LHCN-M2 (cell line): ENCODE measurements at places on chromosomes 5 and 9. TPM values are rescaled to one million over a fixed set of nuclear protein-coding genes. Genes with fewer than 3 reads are reported as not detected.
A peak's percentile ranks its signal among the peaks of the same experiment; 100 is the strongest.

GRCh38 chr9:107279086-107279485 lies 4.0 kb upstream of the RAD23B start:
- DNase-seq: no peak

DNA sequence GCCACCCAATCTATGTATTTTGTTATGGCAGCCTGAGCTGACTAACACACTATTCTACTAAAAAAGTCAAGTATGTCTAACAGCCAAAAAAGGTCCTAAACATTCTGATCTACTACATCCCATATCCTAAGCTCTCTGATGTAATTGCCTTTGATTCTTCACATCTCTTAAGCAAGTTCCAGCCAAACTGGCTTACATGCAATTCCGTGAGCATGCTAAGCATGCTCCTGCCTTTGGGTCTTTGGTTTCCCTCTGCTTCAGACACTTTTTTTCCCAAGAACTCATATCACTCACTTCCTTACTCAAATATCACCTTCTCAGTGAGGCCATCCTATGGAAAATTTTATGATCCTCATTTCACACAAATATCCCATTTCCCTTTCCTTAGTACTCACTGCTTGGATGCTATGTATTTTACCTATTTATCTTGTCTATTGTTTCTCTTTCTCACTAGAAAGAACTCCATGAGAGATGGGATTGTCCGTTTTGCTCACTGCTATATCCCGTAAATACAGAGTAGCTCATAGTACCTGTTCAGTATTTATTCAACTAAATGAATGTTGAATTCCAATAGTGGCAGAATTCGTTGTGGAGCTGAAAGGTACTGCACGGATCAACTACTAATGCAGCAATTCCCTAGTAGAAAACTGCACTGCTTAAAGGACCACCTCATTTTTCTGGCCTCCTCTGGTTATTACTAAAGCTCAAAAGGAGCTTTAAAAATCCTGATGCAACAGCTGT lies 2.3 kb upstream of the SLC12A2 start:
- peak; percentile 30 for DNase-seq

DNA sequence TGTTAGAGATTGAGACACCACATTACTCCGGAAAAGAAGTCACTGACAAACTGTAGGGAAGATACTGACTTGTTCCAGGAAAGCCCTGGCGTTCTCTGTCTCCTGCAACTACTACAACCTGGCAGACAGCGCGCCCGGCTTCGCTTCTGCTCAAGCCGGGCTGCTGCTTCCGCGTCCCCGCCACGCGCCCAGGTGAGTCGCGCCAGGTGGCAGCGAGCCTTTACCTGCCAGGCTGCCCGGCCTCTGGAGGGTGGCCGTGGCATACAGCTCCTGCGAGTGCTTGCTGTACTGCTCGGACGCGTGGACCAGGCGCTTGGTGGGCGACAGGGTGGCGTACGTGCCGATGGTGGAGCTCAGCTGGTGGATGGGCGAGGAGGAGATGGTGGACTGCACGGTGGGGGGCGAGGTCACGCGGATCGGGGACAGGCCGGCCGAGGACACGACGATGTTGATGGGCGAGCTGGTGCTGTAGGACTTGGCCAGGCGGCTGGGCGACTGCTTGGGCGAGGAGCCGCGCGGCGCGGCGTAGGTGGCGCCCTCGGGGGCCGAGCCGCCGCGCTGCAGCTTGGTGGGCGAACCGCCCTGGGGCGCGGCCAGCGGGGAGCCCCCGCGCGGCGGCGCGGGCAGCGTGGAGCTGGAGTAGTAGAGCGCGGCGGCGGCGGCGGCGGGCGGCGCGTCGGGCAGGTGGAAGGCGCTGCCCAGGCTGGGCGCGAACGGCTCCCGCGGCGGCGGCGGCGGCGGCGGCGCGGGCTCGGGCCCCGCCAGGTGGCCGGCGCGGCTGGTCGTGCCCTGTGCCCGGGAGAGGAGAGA lies 519.6 kb downstream of the CTNND2 start:
- no peak for DNase-seq

DNA sequence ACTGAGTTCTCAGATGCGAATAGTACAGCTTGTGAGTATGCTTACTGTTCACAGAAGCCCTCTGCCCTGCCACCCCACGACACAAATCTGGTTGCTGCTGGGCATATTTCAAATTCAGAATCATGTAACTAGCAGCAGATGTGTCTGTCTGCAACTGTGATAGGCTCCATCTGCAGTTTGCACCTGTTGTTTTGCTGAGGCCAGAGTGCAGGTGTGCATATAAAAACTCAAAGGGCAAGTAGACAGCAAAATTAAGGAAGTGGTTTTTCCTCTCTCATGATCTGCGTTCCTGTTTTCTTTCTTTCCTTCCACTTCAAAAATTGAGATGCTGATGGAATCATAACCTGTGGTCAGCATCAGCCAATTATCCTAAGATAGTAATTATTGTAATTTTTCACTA lies 1000.5 kb downstream of the PTPRD start:
- no peak for DNase-seq

Gene SLC45A2
- 0.19 TPM in 1 of 2 replicates, not detected in the other for total RNA-seq

- DNase-seq: no peak
Measured at GRCh38 chr9:109440117-109440515, 58.0 kb downstream of the PTPN3 start.

DNA sequence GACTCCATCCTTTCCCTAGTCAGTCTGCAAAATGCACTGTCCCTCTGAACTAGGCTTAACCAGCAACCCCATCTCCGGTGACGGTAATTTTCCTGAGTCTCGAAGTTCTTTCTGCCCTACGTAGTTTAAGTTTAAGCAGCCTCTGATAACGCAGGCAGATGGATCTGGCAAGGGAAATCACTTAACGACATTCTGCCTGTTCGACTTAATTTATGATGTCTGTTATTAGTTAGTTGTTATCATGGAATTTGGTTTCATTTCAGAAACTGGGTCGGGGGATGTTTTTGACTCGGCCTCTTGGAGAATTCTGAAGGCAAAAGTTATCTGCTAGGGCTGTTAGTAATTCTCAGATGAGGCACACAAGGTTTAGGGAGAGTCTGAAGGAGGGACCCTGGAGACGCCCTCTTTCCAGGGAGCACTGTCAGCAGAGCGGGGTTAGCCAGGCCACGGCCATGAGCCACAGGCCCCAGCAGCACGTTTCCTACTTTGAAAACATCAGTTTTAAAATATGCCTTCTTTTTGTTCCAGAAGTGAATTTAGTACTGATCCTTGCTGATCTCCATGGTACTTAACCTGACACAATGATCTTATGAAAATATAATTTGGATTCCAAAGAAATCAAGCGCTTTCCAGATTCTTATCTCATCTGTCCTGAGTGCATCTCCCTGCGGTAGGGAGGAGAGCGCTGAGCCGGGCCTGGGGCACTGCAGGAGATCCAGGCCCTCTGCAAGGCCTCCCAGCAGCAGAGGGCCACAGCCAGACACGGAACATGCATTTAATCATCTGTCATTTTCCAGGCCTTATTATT lies 171.0 kb upstream of the OTULINL start:
- no peak for DNase-seq

Gene TDRD7
- total RNA-seq: 6.2 and 8.5 TPM in 2 replicates
